ENCODE measurements at places on chromosomes 5 and 9. TPM values are rescaled to one million over a fixed set of nuclear protein-coding genes. Genes with fewer than 3 reads are reported as not detected.
A peak's percentile ranks its signal among the peaks of the same experiment; 100 is the strongest.

GRCh38 chr9:129336130-129336528 lies 158.1 kb upstream of the IER5L start:
- H3K36me3 ChIP-seq: no peaks in the 10 kb centered on the region
- no peak for DNase-seq
- H3K27ac ChIP-seq: peak overlapping the region; percentile 86
- no peaks in the 10 kb centered on the region for H3K27me3 ChIP-seq

- H3K4me3 ChIP-seq: no peak overlapping the region
- peaks cover 65% of the 10 kb centered on the region for H3K36me3 ChIP-seq
- H3K27me3 ChIP-seq: no peaks in the 10 kb centered on the region
- H3K27ac ChIP-seq: no peak overlapping the region
Measured at GRCh38 chr9:120454467-120454866, 125.5 kb downstream of the CDK5RAP2 start.

GRCh38 chr5:132499440-132500243 lies 9.1 kb upstream of the IRF1 start:
- no peak for DNase-seq
- H3K4me3 ChIP-seq: no peak overlapping the region
- H3K27ac ChIP-seq: peak overlapping the region; percentile 100

- no peak overlapping the region for H3K4me3 ChIP-seq
- H3K4me1 ChIP-seq: peaks cover 23% of the 10 kb centered on the region
- H3K27ac ChIP-seq: no peak overlapping the region
- no peak for DNase-seq
- H3K36me3 ChIP-seq: no peaks in the 10 kb centered on the region
Measured at GRCh38 chr5:120446901-120447300, 17.2 kb upstream of the PRR16 start.

DNA sequence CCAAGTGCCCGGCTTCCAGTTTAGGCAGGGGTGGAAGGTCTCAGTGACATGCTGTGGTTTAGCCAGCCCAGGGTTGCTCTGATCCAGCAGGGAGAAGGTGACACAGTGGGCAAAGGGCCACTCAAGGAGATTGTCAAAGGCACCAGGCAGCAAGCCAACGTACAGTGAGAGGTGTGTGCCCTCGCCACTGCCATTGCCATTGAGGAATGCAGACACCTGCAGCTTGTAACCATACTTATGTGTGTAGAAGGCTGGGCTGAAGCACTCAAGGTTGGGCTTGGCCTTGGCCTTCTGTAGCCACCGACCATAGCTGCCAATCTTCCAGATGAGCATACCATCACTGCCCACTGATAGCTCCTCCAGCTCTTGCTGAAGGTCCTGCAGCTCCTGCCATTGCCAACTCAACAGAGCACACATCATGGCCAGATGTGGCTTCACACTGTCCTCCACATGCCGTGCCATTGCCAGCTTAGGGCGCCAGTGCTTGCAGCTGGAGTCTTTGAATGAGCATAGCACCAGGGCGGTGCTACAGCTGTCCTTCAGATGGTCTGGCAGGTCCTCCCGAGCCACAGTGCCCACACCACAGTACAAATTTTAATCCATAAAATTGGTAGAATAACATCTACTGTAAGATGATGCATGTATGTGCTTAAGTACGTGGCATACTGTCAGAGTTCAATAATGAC lies 59.7 kb upstream of the HMHB1 start:
- no peak for DNase-seq
- H3K27me3 ChIP-seq: no peaks in the 10 kb centered on the region
- H3K36me3 ChIP-seq: no peaks in the 10 kb centered on the region
- no peak overlapping the region for H3K4me3 ChIP-seq
- no peaks in the 10 kb centered on the region for H3K4me1 ChIP-seq

Gene ADAMTSL1
- 10.7 TPM for total RNA-seq

- H3K27ac ChIP-seq: no peak overlapping the region
- no peaks in the 10 kb centered on the region for H3K27me3 ChIP-seq
- H3K4me3 ChIP-seq: no peak overlapping the region
- no peaks in the 10 kb centered on the region for H3K4me1 ChIP-seq
- H3K36me3 ChIP-seq: no peaks in the 10 kb centered on the region
- no peak for DNase-seq
Measured at GRCh38 chr9:71854811-71855210, 56.2 kb downstream of the ABHD17B start.

Gene ACOT12
- not detected for total RNA-seq

Gene SPATA31C1
- total RNA-seq: not detected

DNA sequence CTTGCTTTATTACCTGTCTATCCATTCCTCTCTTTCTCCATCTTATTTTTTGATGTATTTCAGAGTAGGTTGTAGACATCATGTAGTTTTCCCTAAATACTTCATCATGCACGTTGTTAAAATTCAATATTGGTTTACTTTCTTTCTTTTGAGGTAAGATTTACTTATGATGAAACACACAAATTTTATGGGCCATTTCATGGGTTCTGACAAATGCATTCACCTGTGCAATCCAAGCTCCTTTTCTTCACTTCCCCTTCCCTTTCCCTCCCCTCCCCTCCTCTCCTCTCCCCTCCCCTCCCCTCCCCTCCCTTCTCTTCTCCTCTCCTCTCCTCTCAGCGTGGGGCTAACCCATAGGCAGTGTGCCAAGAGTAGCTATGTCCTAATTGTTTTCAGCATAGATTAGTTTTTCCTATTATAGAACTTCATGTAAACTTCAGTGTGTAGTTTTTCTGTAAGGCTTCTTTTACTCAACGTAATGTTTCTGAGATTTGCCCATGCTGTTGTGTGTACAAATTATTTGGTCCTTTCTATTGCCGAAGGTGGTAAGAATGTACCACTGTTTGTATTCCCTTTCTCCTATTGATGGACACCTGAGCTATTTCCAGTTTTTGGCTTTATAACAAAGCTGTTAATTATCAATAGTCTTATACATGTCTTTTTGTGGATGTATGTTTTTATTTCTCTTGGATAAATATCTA lies 92.9 kb upstream of the CLINT1 start:
- no peaks in the 10 kb centered on the region for H3K27me3 ChIP-seq
- DNase-seq: no peak
- no peaks in the 10 kb centered on the region for H3K4me1 ChIP-seq
- H3K36me3 ChIP-seq: no peaks in the 10 kb centered on the region
- no peak overlapping the region for H3K27ac ChIP-seq
- no peak overlapping the region for H3K4me3 ChIP-seq

Data from sigmoid colon (tissue), 7 donors.